ENCODE measurements at places on chromosomes 2 and 18. TPM values are rescaled to one million over a fixed set of nuclear protein-coding genes. Genes with fewer than 3 reads are reported as not detected.

NT5C1B gene
- total RNA-seq, result 0.39 TPM

UBXN2A gene
- 19.1 TPM for total RNA-seq

CCDC141 gene
- total RNA-seq, result 4.3 TPM

HAT1 gene
- 33.9 TPM for total RNA-seq

SLC4A5 gene
- 5.6 TPM for total RNA-seq

GATA6 gene
- 9.6 TPM for total RNA-seq

GKN1 gene
- not detected for total RNA-seq

GRCh38 chr2:42116195-42117181, 52.7 kb upstream of the EML4 start:
- no peak for ATAC-seq

DNA sequence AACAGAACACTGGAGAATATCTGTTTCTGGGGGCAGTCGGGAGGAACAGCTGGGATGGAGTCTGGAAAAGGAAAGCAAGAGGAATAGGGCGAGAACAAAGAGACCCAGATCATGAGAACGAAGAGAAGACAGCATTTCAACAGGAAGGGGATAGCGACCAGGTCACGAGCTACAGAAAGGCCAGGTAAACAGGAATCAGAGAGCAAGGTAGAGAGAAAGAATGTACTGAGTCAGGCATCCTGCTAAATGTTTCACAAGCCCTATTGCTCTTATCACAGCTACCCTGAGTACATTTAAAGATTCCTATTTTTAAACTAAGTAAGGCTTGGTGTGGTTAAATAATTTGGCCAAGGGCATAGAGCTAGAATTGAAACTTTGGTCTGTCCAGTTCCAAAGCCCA, 254.9 kb upstream of the RAB12 start:
- ATAC-seq, result no peak

DNA sequence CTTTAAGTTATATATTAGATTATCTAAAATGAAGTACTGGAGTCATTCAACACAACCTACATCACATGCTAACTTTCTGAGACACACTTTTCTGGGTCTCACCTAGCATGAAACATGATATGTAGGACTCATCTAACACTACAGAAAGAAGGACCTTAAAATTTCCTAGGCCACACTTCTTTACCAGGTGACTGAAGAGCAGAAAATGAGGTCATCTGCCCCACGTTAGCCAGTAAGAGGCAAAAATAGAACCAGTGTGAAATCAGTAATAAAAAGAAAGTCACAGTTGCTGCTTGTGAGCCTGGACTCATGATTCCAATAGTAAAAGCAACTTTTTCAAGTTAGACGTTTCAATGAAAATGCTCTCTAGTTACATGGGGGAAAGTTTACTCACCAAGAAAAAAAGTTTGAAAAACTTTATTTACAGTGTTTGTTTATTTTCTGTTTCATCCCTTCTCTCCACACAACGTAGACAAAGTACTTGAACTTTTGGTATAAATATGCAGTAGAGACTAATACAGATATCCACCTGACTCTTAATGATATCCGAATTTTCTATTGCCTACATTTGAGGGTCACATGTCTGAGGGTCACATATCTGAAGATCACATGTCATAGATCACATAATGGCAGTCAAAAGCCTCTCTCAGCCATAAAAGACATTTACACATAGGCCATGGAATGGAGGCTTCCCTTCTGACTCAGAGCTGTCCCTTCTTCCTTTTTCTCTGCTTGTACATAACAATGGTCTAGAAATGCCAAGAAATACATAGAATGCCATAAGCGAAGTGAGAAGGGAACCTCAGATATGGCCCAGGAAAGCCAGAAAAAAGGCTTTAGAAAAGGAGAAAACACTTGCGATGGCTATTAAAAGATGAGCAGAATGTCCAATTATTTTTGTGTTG, 362.9 kb downstream of the ZEB2 start:
- no peak for ATAC-seq

DNA sequence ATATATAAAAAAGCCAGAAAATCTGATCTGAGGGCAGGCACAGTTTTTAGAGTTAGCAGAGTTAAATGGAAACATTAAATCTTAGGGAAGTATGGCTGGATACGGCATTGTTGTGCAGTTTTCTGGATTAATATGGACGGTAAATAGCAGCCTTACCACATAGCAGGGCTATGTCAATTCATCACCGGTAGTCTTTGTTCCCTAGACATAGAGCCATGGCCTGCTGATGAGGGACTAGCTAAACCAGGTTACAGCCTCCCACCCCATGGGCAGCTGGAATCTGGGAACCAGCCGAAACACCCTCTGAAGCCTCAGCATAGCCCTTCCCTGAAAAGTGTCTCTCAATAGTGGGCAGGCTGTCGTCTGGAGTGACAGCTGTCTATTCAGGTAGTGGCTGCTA, 32.4 kb downstream of the CDCA7 start:
- no peak for ATAC-seq

DNA sequence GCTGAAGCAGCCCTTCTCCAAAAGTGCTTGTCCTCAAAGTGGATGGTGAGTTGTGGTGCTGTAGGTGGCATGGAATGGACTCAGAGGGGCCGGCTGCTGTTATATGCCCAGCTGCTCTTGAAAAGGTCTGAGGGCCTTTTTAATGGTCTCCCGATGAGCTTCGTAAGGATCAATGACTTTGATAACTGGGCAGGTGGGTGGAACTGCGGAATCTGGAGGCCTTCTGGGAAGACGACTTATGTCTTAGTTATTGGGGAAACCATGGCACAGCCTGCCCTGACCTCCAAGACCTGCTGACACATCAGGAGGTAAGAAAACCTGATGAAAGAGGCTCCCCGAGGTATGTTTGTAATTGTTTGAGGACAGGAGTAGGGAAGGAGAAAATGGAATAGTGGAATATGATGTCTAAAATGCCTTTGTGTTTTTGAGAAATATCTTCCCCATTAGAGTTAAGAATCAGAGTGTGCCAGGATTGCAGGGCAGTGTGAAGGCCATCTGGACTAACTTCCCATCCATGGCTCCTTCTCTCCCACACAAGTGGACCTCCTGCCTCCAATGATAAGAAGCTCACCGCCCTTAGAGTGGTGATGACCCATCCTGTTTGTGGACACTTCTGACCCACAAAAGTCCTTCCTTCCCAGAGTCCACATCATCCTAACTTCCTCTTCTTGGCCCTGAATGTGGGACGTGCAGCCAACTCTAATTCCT, 236.1 kb downstream of the FHOD3 start:
- no peak for ATAC-seq

DNA sequence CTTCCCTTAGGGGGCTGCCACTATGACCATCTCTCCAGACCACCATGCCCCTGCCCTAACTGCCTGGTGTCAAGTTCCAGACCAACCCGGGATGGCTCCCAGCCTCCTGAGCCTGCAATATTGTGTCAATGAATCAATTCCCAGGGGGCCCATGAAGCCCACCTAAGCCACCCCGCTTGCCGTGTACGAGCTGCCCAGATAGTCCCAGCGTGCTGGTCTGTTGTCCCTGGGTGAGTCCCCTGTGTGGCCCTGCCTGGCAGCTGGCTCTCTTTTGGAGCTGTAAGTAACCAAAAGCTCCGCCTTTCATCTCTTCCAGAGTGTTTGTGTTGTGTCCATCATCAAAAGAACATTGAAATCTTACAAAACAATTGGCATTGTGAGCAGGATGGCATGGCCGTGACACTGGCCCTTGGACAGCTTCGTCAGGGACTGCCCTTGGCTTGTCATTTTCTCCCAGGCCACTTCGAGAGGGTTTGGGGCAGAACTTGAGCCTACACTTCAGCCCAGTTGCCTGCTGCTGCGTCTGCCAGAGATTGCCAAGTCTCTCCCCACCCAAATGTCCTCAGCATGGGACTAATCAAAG, 11.3 kb upstream of the MAL start:
- no peak for ATAC-seq

DNA sequence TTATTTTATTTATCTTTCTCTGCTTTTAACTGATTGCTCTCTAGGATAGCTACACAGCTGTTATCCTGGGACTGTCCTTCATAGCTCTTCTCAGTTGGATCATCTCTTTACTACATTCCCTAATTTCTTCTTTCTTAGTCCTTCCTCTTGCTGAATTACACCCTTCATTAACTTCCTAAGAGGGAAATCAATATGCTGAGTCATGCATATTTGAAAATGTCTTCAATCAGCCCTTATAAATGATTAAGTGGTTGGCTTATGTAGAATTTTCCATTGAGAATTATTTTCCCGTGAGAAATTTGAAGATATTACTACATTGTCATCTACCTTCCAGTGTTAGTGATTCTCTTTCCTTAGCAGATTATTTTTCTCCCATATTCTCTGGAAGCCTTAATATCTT, 214.2 kb downstream of the SOCS6 start:
- no peak for ATAC-seq

DNA sequence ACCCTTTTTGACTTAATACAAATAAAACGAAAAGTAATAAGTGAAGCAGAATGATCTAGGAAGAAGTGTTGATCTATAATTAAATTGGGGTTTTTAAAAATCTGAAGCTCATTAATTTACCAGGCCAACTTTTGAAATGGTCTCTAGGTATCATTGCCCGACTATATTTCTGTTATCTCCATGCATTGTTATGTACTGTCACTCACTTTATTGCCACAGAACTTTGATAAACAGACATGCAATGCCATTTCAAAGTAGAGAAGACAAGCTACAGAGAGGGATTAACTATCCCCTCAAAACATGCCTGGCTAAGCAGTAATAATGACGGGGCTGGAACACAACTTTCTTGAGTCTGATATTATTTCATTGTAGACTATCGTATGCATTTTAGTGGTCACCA, 147.6 kb upstream of the ITGA4 start:
- ATAC-seq, result no peak

GRCh38 chr2:136134126-136134525, 16.2 kb upstream of the CXCR4 start:
- ATAC-seq, result no peak

- ATAC-seq, result no peak
Observed at GRCh38 chr18:39772155-39772919, 2182.7 kb upstream of the PIK3C3 start.

- ATAC-seq, result no peak
Observed at GRCh38 chr2:46776687-46777327, 138.8 kb downstream of the MCFD2 start.

DNA sequence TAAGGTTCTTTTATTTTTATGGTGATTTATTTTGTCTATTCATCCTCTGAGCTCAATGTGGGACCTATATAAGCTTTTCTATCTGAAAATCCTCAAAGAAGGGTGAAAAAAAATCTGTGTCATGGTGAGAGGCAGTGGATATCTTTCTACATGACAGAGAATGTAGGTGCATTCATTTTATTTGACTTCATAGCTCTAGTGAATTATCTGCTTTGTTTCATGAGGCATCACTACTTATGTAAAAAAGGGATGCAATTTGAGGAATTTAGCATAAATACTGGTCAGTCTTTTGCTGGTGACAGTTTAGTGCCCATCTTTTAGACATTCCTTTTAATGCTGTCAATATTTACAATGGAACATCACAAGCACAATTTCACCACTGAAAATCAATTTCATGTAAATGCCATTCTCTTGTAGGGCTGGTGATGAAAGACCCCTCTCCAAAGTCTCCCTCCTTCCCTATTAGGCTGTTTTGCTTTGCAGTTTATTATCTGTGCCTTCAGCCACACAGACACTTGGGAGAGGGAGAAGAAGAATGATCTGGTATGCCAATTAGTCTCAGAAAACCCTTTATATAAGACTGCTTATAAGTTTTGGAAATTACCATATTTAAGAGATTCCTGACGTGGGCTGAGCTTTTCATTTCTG, 148.3 kb upstream of the NXPH2 start:
- no peak for ATAC-seq

DNA sequence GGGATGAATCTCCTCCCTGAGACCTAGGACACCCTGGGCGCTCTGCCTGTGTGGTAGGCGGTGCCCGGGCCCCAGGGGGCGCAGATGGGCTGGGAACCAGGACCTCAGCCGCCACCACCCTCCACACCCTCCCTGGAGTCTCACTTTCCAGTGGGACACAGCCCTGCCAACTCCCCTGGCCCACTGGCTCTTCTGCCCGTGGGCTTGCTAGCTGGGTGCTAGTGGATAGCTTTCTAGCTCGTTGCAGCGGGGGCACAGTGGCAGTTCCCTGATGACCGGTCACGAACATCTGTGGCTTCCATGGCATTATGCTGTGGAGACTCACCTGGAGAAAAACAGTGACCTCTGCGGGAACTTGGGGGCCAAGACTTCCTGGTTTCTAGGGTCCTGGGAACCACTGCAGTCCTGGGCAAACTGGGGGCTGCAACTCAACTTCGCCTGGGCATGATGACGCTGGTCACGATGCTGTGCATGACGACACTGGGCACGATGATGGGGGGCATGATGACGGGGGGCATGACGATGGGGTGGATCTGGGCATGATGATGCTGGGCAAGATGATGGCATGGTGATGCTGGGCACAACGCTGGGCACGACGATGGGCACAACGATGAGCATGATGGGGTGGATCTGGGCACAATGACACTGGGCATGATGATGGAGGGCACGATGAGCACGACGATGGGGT, 31.0 kb upstream of the ALLC start:
- ATAC-seq, result no peak

DNA sequence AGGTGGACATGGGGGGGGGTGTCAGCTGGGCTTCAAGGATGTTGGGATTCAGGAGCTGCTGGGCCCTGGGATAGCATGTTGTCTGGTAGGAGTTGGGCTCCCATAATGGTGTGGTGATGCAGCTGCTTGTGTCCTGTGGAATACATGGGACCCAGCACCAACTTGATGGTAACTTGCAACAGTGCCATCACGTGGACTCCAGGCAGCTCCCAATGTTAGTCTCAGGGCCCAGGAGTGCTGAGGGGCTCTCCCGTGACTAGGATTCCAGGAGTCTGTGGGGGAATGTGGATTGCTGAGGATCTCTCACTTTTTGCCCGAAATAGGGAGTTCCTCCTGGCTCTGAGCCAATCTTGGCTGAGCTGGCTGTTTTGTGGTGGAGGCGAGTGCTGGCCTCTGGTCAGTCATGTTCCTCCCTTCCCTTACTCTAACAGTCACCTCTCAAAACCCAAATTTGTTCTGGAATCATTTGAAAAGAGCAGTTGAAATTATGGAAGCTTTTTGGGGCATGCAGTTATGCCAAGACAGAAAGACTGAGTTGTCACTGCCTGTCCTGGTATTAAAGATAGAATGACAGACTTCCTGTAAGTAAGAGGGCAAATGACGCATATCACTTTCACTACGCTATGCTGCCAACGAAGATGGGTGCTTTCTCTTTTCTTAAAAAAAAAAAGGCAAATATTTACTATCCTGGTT, 607.1 kb downstream of the ADCYAP1 start:
- no peak for ATAC-seq

- ATAC-seq, result no peak
Observed at GRCh38 chr2:12903272-12903671, 186.5 kb downstream of the TRIB2 start.

- ATAC-seq, result no peak
Observed at GRCh38 chr18:22293417-22293816, 124.0 kb downstream of the GATA6 start.

DNA sequence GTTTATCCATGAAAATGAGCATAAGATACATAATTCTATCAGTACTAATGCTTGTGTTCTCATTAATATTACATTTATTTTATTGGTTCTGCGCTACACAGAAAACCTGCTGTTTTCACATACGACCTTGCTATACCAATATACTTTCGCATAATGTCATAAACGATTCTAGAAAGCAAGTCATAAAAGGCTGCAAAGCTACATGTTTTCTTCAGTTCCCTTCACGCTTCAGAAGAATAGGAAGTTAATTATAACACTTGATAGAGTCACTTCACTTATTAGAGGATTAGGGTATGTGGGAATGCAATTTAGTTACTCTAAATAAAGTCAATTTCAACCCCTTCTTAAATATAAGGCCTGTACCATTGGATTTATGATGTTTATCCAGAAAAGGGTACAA, 29.0 kb downstream of the PSME4 start:
- no peak for ATAC-seq

- no peak for ATAC-seq
Observed at GRCh38 chr2:64312622-64313397, 141.2 kb upstream of the LGALSL start.

All from gastroesophageal sphincter (tissue), 4 donors.